ENCODE measurements at places on chromosomes 2 and 18. TPM values are rescaled to one million over a fixed set of nuclear protein-coding genes. Genes with fewer than 3 reads are reported as not detected.

DNA sequence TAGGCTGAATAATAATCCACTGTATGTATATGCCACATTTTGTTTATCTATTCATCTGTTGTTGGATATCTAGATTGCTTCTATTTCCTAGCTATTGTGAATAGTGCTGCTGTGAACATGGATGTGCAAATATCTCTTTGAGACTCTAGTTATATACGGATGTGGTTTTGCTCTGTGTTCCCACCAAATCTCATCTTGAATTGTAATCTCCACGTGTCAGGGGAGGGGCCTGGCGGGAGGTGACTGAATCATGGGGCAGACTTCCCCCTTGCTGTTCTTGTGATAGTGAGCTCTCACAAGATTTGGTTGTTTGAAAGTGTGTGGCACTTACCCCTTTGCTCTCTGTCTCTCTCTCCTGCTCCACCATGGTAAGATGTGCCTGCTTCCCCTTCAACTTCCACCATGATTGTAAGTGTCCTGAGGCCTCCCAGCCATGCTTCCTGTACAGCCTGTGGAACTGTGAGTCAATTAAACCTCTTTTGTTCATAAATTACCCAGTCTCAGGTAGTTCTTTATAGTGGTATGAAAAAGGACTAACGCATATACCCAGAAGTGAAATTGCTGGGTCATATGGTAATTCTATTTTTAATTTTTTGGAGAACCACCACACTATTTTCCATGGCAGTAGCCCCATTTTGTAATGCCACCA lies 86.1 kb upstream of the UPP2 start:
- no peak for DNase-seq

- DNase-seq, result peak; percentile 61
Observed at GRCh38 chr18:47748847-47749599, 181.4 kb downstream of the SMAD2 start.

DNA sequence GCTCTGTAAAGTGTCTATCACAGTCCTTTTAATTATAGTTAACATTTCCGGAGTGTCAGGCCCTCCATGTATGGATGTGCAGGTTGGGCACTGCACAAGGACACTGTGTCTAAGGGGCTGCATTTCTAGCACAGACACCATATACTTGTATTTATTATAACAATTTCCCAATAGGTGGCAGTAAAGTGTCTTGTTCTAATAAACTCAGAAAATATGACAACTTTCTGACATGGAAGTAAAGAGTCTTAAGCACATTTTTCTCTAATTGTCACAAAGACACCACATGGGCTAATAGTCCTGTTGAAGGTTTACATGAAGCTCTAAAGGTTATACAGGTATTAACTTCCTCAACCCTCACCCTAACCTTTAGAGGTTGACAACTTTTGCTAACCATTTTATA lies 156.6 kb downstream of the DYSF start:
- peak; percentile 53 for DNase-seq

GRCh38 chr2:45974762-45975408 lies 322.3 kb upstream of the EPAS1 start:
- no peak for DNase-seq

The UPP2 gene
- total RNA-seq, result not detected

The FHOD3 gene
- total RNA-seq, result 3.0 TPM

The GCG gene
- total RNA-seq, result not detected
